ENCODE measurements at places on chromosomes 2 and 18.

DNA sequence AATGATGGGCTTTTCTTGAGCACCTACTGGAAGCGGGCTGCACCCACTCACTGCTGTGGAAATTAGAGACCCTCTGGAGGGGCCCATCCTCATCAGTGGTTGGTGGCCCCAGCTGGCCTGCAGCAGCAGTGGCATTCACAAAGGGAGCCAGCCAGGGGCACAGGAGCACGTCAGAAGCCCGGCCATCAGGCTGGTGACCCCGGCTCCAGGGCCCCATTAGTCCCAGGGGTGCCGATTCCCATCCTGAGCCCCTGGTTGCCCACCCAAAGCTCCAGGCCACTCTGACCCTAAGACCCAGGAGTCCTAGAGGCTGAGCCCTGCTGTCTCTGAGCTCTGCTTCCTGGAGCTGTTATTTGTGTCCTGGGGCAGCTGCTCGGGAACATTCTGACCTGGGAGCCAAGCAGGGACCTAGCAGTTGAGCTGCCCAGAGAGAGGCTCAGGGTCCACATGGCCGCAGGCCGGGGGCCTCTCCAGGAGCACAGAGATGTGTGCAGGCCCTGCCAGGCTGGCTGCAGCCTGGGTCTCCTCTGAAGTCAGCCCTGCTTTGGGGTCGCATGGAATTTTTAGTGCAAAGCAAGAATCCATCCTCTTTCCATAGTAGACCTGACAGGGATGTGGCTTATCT is 207.2 kb downstream of the KLHL29 start:
- DNase-seq, result no peak

GRCh38 chr18:54824761-54825160 is 3.5 kb upstream of the RAB27B start:
- no peak for DNase-seq

GRCh38 chr2:96506016-96506906 is 1.1 kb upstream of the NEURL3 start:
- no peak for DNase-seq

DNA sequence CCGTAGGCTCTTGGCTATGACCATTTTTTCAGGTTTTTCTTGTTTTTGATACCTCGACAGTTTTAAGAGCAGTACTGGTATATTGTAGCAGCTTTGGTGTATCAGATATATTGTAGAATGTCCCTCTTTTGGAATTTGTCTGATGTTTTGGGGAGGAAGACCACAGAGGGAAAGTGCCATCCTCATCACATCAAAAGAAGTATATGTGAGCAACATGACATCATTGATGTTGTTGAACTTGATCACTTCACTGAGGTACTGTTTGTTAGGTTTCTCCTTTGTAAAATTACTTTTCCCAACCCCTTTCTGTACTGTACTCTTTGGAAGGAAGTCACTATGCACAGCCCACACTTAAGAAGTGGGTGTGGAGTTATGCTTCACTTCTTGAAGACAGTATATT is 41.0 kb downstream of the EML4 start:
- no peak for DNase-seq

DNA sequence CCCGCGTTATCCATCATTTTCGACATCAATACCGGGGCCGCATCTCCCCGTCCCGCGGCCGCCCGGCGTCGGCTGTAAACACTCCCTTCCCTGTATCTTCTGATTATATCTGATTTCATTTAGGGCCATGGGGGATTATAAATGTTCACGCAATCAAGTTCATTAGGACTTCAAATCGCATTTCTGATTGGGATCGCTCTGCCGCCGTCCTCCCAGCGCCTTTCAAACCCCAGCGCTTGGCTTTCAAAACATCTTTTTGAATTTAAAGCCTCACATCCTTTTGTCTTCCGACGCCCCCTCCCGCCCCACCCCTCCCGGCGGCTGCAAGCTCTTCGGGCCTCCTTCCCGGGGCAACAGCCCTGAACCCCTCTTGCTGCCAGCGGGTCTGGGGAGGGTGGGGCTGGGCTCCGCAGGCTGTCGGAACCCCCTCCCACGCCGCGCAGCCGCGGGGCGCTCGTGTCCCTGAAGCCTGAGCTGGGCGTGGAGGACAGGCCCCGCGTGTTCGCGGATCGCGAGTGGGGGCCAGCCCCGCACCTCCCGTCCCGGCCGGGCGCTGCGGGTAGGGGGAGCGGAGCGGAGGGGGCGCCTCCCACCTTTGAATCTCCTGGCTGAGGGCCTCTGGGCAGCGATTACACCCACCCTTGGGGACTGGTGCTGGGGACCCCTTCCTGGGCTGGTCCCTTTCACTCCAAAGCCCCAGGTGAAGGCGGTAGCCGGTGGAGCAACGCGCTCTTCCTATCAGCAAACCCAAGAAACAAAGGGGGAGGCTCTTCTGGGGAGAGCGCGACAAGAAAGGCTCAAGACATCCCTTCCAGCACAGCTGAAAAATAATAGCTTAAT is 11.3 kb upstream of the GBX2 start:
- DNase-seq, result no peak

DNA sequence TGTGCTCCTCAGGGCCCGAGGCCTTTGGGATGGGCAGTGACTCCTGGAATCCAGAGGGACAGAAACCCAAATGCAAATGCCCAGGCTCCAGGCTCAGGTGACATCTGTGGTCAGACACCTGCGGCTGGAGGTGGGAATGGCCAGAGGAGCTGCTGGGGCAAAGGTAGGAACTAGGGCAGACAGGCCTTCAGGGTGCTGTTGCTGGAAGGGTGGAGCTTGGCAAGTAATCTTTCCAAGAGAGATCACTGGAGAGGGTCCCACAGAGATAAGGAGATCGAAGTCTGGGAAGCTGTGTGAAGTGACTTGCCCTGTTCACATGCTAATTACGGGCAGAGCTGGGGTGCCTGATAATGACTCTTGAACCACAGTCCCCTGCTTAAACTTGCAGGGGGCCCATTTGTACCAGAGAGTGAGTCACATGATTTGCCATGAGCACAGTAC is 82.4 kb downstream of the ACAA2 start:
- no peak for DNase-seq

GRCh38 chr2:84894758-84895520 is 10.5 kb upstream of the TMSB10 start:
- no peak for DNase-seq

- no peak for DNase-seq
Measured at GRCh38 chr18:67080601-67081000, 435.9 kb downstream of the DSEL start.

DNA sequence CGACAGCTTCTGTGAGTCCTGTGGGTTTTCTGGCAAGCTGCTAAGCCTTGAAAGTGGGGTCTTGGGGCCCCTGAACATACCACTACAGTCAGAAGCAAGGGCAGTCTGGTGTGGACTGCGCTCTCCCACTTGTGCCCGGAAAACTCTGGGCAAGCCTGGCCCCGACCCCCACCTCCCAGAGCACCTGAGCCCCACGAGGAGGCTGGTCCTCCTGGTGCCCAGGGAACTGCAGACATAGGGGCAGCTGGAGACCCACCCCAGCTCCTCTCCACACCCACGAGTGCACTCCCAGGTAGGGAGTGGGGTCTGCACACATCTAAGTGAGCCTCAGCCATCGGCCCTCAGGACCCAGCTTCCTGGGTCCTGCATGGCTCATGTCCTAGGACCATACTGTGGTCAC is 16.2 kb upstream of the GPC1 start:
- no peak for DNase-seq

GRCh38 chr2:49237867-49238603 is 83.7 kb upstream of the FSHR start:
- no peak for DNase-seq

All from GM20000 (cell line).